ENCODE measurements at places on chromosomes 1 and 21.
A peak's percentile ranks its signal among the peaks of the same experiment; 100 is the strongest.

DNA sequence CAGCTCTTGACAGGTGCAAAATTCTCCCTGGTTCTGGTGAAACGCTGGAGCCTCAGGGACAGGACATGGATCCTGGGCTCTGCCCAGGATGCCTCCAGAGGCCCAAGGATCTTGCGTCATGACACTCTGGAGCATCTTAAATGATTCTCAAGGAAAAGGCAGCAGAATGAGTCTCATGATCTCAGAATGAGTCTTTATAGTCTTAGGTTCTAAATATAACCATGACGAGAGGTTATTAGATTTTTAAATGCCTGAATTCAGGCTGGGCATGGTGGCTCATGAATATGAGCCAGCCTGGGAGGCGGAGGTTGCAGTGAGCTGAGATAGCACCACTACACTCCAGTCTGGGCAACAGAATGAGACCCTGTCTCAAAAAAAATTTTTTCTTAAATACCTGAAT lies 55.5 kb downstream of the ECE1 start:
- DNase-seq: no peak

DNA sequence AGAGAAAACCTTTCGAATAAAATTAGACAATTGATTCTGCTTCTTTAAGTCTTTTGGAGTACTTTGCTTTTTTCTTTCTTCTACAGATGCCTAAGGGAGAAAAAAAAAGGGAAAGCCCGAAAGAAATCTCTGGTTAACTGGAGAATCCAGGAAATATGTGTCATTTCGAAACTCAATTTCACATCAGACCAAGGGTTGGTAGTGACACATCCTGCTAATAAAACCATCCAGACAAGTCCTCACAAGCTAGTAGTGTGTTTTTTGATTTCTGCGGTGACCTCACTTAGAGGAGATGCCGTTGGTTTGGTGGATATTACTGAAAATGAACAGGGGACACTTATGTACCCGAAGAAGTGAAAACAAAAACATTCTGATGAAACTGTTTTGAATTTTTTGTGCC lies 726.5 kb upstream of the ADAMTS5 start:
- no peak for DNase-seq

DNA sequence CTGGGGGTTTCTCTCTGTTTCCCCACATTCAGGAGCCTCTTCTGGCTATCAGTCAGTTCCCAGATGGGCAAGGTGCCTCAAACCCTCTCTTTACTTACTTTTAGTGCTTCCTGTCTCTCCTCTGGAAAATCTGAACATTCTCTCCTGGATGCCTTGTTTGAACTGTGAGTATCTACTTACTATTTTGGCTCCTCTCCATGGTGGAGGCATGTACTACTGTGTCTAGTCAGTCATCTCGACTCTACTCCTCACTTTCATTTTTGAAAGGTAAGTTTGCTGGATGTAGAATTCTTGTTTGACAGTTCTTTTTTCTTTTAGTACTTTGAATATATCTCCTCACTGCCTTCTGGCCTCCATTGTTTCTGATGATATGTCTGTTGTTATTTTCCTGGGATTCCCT lies 70.9 kb upstream of the FAM78B start:
- DNase-seq: no peak

- no peak for DNase-seq
Observed at GRCh38 chr1:17258758-17259130, 9.8 kb downstream of the PADI3 start.

DNA sequence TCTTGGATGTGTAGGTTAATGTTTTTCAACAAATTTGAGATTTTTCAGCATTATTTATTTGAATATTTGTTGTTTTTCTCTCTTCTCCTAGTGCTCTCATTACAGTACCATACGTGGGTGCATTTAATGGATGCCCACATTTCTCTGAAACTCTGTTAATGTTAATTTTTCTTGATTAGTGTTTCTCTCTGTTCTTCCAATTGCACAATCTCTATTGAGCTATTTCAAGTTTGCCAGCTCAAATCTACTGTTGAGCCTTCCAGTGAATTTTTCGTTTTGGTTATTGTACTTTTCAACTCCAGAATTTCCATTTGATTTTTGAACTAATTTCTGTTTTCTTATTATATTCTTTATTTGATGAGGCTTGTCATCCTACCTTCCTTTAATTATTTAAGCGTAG lies 31.7 kb downstream of the CFAP57 start:
- DNase-seq: no peak

GRCh38 chr21:38355992-38356781 lies 99.4 kb downstream of the KCNJ15 start:
- peak; percentile 35 for DNase-seq

DNA sequence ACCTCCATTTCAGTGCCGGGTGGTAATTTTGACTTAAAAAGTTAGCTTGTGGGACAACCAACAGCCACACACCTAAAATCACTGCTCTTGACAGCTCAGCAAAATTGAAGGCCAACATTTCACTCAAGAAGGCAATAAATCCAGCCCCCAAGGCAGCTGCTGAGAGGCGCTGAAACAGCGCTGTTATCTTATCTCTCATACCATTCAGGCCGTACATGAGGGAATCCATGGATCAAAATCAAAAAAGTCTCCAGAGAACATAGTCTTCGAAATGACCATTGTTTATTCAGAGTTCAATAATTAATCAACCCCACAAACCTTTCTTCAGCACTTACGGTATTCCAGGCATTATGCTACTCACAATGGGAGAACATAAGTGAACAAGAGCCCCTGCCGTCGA lies 38.5 kb downstream of the ZBTB18 start:
- no peak for DNase-seq

GRCh38 chr21:29394051-29394450 lies 95.3 kb downstream of the BACH1 start:
- no peak for DNase-seq

GRCh38 chr1:155011437-155012025 lies 8.9 kb downstream of the ZBTB7B start:
- no peak for DNase-seq

- no peak for DNase-seq
Observed at GRCh38 chr1:5239911-5240310, 585.5 kb downstream of the AJAP1 start.

GRCh38 chr1:30847358-30847972 lies 61.1 kb downstream of the SDC3 start:
- DNase-seq: no peak

DNA sequence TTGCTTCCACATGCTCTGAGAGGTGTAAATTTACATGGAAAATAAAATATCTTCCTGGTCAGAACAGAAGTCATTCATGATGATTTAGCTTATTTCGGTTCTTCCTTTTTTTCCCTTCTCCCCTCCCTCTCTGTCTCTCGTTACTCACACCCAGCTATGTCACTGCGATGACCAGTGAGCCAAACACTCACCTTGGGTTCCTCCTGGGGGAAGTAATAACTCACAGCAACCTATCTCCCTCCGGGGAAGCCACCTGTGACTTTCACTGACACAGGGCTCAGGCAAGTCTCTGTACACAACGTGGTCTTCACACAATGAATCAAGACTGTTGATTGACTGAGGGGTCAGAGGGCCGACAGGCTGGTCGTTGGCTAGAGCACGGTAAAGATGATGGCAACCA lies 135.3 kb upstream of the VANGL1 start:
- DNase-seq: no peak

DNA sequence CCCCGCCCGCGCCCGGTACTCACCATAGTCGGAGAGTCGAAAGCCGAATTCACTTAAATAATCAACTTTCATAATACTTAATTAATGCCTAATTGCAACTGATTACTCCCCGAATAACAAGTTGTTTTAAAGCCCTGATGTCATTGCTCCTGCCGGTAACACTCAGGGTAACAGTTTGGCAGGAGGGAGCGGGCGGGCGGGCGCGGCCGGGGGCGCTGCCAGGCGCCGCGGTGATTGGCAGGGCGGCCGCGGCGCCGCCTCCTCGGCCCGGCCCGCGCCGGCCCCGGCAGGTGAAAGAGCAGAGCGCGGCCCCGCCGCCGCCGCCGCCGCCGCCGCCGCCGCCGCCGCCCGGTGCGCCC lies 102.2 kb downstream of the CASZ1 start:
- DNase-seq: no peak

- DNase-seq: no peak
Observed at GRCh38 chr1:167446966-167447365, 71.4 kb downstream of the CD247 start.

DNA sequence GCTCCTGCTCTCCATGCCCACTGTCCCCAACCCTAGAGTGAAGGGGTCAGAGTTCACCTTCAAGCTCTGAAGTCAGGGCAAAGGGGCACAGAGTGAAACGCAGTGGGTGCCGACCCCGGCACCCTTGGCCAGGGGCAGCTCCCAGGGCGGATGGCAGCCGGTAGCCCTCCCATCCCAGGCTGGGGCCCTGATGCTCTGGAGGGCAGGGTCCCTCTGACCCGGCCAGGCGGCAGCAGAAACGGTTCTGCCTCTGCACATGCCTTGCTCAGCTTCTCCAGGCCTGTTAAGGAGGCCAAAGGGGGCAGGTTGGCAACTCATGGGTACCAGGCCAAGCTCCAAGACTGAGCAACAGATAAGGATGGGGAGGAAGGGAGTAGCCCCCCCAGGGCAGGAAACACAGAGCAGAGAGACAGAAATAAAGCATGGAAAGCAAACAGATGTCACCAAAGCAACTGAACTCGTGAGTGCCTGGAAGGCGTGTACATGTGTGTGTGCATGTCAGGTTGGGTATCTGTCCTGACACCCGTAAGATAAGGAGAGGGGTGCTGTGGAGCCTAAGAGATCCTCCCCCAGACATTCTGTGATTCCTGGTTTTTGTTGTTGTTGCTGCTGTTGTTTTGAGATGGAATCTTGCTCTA lies 112.3 kb upstream of the IFFO2 start:
- DNase-seq: no peak

- DNase-seq: no peak
Observed at GRCh38 chr21:17708522-17709265, 96.0 kb upstream of the BTG3 start.

- DNase-seq: no peak
Observed at GRCh38 chr1:1510912-1511532, 940 bp upstream of the ATAD3A start.

- DNase-seq: no peak
Observed at GRCh38 chr21:45577801-45578175, 35.5 kb upstream of the SLC19A1 start.

Data from fibroblast of the conjunctiva (primary cell).